Mesenteric fat pad (tissue), 1 donor: ENCODE measurements at places on chromosomes 7 and 10.

DNA sequence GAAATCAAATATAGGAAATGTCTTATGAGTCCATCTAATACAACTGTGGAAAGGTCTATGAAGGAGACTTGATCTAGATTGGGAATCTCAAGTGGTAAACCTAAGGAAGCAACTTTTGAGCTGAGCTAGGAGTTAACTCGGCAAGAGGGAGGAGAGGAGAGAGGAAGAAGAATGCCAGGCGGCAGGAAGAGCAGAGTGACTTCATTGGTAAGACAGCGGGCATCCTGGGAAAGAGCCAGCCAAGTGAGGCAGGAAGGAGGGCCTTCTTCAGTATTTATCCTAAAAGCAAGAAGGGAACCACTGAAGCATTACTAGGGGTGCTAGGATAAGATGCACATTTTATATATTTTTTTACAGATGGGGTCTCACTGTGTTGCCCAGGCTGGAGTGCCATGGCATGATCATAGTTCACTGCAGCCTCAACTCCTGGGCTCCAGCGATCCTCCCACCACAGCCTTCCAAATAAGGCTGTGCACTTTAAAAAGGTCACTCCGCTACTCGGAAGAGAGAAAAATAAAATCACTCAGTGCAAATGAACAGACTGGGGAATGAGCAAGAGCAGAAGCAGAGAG, 2.0 kb downstream of the BCL7B start:
- no peak for DNase-seq

GRCh38 chr7:147249956-147250355, 1133.4 kb downstream of the CNTNAP2 start:
- no peak for DNase-seq

DNA sequence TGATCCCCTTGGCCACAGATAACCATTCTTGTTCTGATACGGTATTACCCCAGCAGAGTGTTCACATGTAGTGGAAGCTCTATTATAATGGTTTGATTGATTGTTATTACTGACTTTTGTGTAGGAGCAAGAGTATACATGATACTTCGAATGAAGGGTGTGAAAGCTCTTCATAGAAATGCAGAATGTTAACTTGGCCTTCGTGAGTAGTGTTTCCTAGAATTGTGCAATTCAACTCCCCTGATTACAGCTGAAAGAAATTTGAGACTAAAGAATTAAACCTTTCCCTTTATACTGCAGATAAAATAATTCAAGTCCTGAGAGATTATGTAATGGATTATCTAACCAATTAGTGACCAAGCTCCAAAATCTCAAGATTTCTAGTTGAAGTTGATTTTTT, 38.2 kb downstream of the MKLN1 start:
- no peak for DNase-seq

DNA sequence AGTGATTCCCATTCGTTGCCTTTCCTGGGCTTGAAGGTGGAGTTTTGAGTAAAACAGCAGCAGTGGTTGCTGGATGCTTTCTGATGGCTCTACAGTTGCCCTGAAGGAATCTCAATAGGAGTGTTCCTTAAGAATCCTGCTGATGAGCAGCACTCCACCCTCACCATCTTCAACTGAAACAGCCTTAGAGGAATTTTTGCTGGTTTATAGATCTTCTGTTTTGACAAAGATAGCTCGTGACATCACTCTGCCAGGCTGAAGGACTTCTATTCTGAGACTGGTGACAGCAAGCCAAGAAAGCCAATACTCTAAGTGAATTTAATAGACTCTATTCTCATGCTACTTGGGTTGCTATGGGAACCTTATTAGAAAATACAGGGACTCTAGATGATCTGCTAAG, 1014.7 kb downstream of the NRG3 start:
- DNase-seq: no peak

- DNase-seq: no peak
Observed at GRCh38 chr7:116686812-116687419, 14.9 kb downstream of the MET start.

GRCh38 chr10:69769395-69769992, 32.2 kb upstream of the COL13A1 start:
- DNase-seq: no peak
